ENCODE measurements at places on chromosomes 3 and 15.

GRCh38 chr3:187197335-187197649, at the start of gene RTP1:
Gene RTP1 (plus strand): TSS chr3:187197486. CDS start chr3:187197516, 30 bp downstream.
- no peak for DNase-seq

DNA sequence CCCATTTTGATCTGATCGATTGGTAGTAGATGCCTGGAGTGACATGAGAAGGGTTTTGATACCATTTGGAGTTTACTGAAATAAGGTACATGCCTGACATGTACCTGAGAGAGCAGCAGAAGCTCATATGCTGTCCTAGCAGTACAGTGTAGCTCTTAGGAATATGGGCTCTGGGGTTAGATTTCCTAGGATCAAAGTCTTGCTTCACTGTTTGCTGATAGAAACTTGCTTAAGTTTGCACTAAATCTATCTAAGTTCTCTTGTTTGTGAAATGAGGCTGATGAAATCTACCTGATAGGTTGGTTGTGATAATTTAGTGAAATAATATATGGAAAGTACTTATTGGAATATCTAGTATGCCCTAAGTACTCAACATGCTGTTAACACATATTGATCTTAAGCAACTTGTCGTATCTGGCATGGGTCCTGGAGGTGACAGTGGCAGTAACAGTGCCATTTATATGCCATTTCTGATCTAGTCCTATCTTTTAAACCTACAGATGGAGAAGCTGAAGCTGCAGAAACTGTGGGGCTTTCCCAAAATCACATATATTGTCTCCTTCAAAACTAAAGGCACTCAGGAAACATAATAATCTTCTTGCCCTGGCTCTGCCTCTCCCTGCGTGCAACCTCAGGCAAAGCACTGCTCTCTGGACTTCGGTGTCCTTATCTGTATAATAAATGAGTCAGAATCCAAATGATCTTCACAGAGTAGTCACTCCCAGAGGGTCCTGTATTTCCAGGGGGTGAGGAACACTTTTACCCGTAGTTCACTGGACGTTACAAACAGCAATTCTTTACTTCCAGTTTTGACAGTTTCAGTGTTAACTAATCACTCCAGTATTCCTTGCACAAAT, 223.6 kb upstream of the SETMAR start:
- DNase-seq: no peak

- DNase-seq: no peak
Observed at GRCh38 chr3:160635213-160635612, 41.7 kb upstream of the ARL14 start.

DNA sequence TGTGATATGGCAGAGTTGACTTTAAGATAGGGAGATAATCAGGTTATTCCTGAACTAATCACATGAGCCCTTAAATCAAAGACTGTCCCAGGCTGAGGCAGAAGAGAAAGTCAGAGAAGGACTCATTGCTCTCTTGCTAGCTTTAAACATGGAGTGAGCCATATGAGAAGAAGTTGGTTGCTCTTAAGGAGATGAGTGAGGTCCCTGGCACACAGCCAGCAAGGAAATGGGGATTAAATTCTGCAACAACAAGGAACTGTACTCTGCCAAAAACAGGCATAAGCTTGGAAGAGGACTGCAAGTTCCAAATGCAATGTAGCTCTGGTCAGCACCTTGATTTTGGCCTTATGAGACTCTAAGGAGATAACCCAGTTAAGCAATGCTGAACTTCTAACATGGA, 457.0 kb downstream of the PLOD2 start:
- DNase-seq: no peak

GRCh38 chr3:88412346-88412745, 262.6 kb downstream of the C3orf38 start:
- DNase-seq: no peak

DNA sequence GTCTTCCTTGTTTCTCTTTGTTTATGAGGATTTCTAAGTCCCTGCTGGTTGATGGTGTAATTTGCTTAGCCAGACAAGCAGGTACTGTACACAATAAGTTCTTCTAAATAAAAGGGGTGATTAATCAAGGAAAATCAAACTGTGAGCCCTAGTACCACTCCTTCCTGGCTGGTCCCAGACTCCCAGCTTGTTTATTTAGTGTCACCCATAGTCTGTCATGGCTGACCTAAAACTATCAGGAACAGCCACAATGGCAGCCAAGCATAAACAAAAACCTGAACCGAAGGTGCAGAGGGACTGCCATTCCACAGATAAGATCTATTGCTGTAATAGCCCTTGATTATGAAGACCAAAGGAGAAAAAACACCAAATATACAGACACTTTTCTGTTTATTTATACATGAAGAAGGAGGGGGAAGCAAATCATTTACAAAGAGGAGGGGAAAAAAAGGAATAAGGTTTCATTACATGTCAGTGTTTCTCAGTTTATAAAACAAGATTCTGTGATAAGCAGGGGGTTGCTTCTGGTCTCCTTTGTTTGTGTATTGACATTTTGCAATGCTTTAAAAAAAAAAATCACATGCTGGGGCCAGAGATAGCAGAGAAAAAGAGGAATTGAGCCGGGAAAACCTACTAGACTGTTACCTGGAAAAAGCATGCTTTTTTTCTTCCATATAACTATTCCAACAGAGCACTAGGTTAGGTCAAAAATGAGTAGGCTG, 182.4 kb upstream of the DPH6 start:
- DNase-seq: no peak

DNA sequence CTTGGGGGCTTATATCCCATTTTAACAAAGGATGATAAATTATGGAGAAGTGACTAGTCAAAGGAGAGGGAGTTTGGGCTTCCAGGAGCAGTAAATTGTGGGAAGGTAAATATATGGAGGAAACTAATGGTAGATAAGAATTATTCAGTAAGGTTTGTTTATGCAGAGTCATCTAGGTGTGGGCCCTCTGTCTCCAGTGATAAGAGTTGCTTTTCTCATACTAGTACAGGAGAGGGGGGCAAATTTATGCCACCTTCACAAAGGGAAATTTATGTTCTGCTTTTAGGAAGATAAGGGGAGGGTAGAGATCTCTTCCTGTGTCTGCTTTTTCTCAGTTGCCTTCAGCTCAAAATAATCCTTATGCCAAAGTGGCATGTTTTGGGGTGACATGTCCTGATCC, 383.7 kb upstream of the PPP2R3A start:
- peak; percentile 27 for DNase-seq

GRCh38 chr3:113847664-113848461, 9.3 kb downstream of the GRAMD1C start:
- DNase-seq: no peak

DNA sequence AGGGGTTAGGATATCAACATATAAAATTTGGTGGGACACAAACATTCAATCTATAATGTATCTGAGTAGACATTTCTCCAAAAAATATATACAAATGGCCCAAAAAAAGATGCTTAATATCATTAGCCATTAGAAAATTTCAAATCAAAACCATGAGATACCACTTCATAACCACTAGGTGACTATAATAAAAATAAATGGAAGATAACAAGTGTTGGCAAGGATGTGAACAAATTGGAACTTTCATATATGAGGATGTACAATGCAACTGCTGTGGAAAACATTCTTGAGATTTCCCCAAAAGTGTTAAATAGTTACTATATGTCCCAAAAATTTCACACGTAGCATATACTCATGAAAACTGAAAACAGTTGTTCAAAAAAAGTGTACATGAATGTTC, 36.5 kb upstream of the WNT7A start:
- no peak for DNase-seq

DNA sequence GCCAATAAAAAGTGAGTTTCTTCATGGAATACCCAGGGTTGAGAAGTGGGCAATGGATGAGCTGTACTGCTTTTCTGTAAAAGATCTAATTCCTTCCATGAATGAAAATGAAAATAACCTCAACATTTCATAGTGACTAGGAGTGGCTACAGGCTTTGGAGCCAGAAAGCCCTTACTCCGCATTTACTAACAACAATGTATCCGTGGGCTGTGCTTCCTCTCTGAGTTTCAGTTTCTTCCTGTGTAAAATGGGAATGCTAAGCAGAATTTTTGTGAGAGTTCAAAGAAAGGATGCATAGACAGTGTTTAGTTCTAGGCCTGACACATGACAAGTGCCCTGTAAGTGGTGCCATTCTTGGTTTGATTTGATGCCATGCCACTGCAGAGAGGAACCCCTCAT, 47.5 kb upstream of the TM4SF1 start:
- no peak for DNase-seq

DNA sequence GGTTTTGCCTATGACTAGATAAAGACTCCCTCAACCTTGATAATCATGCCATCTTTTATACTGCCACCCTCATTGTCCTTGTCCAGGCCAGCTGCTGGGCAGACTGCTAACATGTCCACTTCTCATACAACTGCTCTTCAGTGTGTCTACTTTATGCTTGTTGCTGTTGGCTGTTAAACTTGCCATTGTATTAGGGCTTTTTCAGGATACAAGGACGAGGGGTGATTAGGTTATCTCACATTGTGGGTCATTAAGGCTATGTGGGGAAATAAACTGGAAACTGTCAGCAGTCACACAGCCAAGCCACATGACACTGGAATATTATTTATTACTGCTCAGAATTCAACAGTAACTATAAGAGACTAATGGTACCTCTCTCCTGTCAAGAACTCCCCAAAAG, 36.1 kb downstream of the STARD9 start:
- DNase-seq: peak; percentile 28

GRCh38 chr15:85545752-85546151, 165.3 kb downstream of the AKAP13 start:
- DNase-seq: peak; percentile 57

GRCh38 chr3:180283251-180283650, 246.5 kb upstream of the PEX5L start:
- no peak for DNase-seq

- no peak for DNase-seq
Observed at GRCh38 chr15:89836267-89837133, 21.8 kb upstream of the ANPEP start.

DNA sequence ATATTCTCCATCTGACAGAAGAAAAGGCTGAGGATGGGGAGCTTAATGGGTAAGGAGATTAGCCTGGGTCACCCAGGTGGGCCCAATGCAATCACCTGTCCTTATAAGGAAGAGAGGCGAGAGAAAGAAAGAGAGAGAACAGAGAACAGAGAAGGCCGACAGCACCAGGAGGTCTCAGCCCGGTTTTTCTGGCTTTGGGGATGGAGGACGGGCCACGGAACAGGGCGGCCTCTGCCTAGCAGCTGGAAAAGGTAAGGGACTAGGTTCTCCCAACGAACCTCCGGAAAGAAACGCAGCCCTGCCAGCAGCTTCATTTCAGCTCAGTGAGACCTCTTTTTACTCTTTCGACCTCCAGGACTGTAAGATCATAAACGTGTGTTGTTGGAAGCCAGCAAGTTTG, 196.0 kb upstream of the LYSMD4 start:
- no peak for DNase-seq

DNA sequence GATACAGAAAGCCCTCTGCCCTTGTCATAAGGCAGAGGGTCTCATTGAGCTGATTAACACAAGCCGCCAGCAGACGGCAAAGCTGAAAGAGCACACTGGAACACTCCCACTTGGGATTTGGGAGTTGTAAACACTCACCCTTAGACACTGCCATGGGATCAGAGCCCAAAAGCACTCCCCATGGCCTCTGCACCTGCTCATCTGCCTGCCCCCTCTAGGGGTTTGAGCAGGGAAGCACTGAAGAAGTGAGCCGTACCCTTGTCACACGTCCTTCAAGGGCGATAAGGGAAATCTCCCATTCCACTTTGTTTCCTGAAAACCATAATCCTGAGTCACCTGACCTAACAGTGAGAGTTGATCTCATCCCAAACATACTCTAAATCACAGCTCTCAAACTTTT, 14.7 kb downstream of the FSIP1 start:
- no peak for DNase-seq

DNA sequence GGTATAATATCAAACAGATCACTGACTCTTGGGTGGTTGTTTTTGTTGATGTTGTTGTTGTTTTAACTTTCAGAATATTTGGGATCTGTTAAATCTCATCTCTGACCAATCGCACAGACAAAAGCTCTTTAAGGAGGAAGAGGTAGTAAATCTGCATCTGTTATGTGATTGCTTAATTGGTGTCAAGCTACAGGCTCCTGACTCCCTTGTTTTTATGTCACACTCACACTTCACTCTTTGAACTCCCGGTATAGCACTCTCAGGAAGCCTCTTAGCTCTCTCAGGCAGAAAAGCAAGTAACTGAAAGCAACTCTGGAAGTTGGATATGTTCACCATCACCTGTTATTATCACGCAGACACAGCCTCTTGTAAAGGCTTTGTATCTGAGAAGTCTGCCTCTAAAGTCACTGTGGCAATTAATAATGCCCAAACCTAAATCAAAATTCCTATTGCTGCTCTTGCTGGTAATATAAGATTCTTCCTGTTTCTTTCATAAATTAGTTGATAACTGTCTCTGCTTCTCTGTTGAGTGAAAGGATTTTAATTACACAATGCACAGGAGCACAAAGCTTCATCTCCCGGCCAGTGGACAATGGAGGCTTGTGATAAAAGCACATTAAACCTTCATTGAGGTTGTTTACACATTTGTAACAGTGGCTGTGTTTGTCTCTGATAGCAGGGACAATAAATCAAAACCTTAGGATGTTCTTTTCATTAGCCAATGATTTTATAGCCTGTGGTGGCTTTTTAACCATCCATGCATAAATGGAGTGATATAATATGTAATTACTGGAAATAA, 576.7 kb downstream of the MFSD1 start:
- DNase-seq: no peak

DNA sequence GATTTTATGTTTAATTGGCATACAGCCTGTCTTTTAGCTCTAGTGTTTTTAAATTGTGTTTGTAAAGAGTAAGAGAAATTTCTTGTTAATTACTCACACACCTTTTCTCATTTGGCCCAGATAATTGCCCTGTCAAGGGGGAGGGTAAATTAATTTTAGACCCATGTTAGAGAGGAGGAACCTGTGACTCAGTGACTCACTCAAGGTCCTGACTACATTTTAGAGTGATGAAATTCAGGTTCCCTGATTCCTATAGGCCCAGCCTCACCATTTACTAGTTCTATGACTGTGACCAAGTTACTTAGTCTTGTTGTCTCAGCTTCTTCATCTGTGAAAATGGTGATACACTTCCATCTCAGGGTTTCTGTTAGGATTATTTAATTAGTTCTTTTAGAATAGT, 125.2 kb upstream of the DPH6 start:
- DNase-seq: no peak

DNA sequence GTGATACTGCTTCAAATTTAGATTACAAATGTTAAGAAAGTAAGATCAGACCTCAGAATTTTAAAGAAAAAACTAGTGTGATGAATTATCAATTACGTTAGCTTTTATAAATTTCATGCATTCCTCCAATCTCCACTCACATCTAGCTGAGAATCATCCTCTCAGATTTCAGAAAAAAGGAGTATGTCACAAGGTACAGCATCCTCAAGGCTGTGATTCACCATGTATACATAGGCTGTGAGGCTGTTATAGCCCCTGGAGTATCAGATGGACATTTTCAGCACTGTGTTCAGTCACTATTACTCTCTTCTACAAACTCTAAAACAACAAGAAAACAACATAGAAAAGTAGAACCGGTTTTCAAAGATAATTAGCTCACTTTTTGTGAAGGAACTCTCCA, 214.4 kb downstream of the PCCB start:
- DNase-seq: no peak

GRCh38 chr3:113634782-113635474, 61.5 kb downstream of the USF3 start:
- DNase-seq: no peak
